Left renal pelvis (tissue), 4 donors: ENCODE measurements at places on chromosomes 4 and X. TPM values are rescaled to one million over a fixed set of nuclear protein-coding genes. Genes with fewer than 3 reads are reported as not detected.

RAPGEF2 gene
- 38.7 TPM for polyA plus RNA-seq

FDCSP gene
- polyA plus RNA-seq: not detected

- DNase-seq: no peak
These were observed 156.7 kb downstream of the MAPK10 start for GRCh38 chr4:86203176-86203575.

- no peak for DNase-seq
These were observed 219.2 kb upstream of the FAT1 start for GRCh38 chr4:186942758-186943377.

POU3F4 gene
- polyA plus RNA-seq: 0.10 TPM

PAGE4 gene
- 1.3 TPM for polyA plus RNA-seq
